Activated CD4-positive, alpha-beta T cell treated with anti-CD3 and anti-CD28 coated beads for 36 hours (primary cell): ENCODE measurements at places on chromosomes 4 and X. TPM values are rescaled to one million over a fixed set of nuclear protein-coding genes. Genes with fewer than 3 reads are reported as not detected.
A peak's percentile ranks its signal among the peaks of the same experiment; 100 is the strongest.

Gene GPR119
- total RNA-seq, result not detected

Gene APLN
- 2.1 TPM for total RNA-seq

Gene SRPX2
- total RNA-seq, result not detected

Gene FAM47A
- total RNA-seq, result not detected

Gene SULT1B1
- 2.8 TPM for total RNA-seq

Gene XAGE1A
- not detected for total RNA-seq

Gene NXF2B
- not detected for total RNA-seq

Gene RENBP
- total RNA-seq, result 8.1 TPM

Gene FAT4
- not detected for total RNA-seq

Gene CT83
- not detected for total RNA-seq

Gene NAP1L3
- total RNA-seq, result 2.4 TPM

Gene RHOXF1
- not detected for total RNA-seq

Gene ANAPC10
- 27.7 TPM for total RNA-seq

Gene CCDC120
- 3.6 TPM for total RNA-seq

Gene AWAT2
- not detected for total RNA-seq

Gene NAA11
- not detected for total RNA-seq

DNA sequence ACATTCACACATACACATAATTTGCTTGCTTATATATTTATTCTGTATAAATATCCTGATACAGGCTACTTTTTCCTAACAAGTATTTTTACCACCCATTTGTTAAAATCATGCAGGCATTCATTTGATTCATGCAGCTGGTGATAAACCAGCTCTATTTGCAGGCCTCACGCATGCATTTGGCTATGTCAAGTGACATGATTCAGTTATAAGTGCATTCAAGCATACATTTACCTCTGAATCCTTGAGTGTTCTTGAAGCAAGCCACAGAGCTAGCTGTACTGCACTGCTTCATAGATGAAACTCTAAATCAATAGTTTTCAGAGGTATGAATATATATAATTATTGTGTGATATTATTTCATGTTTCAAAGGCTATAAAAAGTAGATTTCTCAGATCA is 544.0 kb upstream of the AGA start:
- no peak for DNase-seq

DNA sequence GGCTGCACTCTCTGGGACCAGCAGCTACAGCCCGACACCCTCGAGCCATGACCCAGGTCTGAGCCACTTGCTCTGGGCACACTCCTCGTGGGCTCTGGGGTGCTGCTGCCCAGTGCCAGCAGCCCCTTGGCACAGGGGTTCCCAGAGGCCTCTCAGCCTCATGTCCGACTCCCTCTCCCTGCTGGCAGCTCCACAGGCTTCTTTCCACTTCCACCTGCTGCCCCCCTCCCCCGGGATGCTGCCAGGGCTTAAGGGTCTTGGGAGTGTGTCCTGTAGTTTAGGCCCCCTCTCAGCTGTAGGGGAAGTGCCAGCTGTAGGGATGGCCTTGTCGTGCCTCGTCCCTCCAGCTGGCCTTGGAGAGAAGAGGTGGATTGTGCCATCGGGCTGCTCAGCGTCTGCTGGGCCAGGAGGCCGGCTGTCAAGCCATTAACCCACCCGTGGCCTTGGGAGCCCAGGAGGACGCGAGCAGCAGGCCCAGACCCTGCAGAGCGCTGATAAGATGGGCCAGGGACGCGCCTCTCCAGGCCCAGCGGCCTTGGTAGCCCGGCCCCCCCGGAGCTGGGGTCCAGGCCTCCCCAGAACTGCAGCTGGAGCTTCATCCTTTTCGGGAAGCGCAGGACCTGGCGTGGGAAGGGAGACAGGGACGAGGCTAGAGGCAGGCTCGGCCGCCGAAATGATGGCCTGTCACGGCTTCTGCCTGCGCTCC is 1.0 kb upstream of the USP27X start:
- peak; percentile 6 for DNase-seq

DNA sequence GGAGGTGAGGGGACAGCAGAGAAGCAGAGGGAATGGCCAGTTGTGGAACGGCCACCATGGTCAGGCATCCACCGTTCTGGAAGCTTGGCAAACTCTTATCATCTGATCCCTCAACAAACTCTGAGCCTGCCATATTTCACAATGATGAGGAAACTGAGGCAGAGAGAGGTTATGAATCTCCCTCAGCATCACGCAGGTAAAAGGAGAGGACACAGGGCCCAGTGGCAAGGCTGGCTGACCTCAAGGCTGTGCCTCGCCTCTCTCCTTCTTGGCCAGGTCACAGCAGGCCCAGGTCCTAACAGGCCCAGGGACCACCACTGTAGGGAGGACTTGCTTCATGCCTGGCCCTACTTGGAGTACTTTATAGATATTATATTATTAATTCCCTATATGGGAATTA is 242.8 kb downstream of the EVC2 start:
- no peak for DNase-seq

- no peak for DNase-seq
Observed at GRCh38 chr4:84803720-84804119, 162.8 kb downstream of the WDFY3 start.

- no peak for DNase-seq
Observed at GRCh38 chrX:150933945-150934350, 35.5 kb upstream of the CD99L2 start.

DNA sequence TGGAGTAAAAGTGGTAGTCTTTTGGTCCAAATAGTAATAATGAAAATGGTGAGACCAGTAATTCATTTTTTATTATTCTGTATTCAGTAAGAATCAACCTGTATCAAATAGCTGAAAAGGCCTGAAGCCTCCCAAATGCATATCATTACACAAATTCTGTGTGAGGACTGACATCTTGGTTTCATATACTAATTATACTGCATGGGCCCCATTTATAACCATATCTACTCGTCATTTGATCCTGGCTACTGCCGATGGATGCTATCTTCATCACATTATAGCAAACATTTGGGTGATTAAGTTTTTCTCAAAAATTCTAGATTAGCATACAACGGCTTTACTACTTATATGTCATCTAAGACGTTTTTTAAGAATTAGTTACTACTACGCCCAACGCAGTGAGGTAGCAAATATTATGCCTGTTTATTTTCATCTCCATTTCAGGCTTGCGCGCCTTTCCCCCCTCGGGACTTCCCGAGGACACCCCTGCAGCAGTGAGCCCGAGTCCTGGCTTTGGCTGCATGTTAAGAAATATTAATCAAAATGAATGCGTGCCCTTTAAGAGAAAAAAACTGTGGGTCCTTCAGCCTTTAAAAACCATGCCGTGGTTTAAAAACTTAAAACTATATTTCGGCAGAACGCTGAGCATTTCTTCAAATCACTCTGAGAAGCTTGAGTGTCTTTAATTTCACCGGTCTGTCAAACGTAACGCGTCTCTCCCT is 814 bp upstream of the MMAA start:
- DNase-seq, result peak; percentile 34

GRCh38 chr4:183130328-183131155 is 31.5 kb downstream of the WWC2 start:
- DNase-seq, result no peak

- DNase-seq, result no peak
Observed at GRCh38 chr4:147360301-147360700, 120.6 kb upstream of the EDNRA start.

GRCh38 chrX:42176789-42177188 is 253.4 kb upstream of the CASK start:
- DNase-seq, result no peak

- no peak for DNase-seq
Observed at GRCh38 chrX:51047950-51048349, 137.4 kb downstream of the BMP15 start.

DNA sequence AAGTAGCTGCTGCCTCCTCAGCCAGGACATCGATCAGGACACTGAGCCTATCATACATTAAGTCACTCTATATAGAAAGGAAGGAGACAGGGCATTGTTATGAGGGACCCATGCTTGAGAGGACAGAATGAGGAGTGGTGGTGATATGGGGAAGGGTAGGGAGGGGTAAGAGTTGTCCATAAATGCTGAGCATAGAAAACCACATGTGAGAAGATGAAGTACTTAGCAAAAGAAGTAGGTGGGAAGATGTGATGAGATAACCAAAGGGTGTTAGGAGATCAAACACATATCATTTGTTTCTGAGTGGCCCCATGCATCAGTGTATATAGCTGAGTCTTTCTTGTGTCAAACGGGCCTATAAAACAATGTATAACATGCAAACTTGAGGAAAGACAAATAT is 84.1 kb downstream of the DGKK start:
- DNase-seq, result no peak

- no peak for DNase-seq
Observed at GRCh38 chrX:29083823-29084222, 496.6 kb downstream of the IL1RAPL1 start.

DNA sequence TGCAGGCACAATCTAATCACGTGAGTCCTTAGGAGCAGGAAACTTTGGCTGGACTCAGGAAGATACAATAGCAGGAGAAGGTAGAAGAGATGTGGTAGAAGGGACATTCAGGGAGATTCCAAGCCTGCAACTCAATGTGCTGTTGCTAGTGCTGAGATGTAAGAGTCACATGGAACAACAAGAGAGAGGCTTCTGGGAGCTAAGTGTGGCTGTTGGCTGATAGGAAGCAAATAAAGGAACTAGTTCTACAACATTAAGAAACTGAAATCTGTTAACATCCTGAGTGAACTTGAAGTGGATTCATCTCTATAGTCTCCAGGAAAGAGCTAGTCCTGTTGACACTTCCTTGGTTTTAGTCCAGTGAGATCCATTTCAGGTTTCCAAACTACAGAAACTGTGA is 1207.4 kb downstream of the ADGRL3 start:
- no peak for DNase-seq

DNA sequence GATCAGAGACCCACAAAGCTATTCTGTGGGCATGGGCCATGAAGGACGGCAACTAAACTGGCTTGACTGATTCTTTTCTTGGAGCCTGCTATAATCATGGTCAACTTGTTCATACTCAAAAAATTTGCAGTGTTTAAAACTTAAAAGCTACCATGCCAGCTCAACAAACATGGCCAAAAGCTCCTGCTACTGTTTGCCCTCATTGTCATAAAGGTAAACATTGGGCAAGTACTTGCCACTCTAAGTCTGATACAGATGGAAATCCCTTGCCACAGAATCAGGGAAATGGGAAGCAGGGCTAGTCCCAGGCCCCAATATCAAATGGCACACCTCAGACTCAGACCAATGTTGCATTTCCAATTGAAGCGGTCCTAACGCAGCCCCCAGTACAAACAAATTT is 20.4 kb downstream of the UGT2B11 start:
- DNase-seq, result no peak

DNA sequence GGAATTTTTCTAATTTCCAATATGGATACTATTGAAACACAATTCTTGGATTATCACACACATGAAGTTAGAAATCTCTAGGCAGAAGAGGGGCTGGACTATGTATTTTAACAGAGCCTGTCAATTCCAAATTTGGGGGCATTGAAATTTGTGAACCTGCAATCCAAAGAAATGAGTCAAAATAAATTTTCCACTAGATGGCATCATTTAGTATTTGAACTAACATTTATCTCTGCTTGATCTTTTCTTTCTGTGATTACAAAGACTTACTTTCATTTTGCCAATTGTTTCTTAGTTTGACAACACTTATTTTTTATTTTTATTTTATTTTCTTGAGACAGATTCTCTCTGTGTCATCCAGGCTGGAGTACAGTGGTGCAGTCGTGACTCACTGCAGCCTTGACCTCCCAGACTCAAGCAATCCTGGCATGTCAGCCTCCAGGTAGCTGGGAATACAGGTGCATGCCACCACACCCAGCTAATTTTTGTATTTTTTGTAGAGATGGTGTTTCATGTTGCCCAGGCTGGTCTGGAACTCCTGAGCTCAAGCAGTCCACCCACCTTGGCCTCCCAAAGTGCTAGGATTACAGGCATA is 2.7 kb upstream of the PYURF start:
- peak; percentile 19 for DNase-seq

- DNase-seq, result no peak
Observed at GRCh38 chr4:119581190-119581873, 47.3 kb downstream of the PDE5A start.

- DNase-seq, result peak; percentile 43
Observed at GRCh38 chr4:40190880-40191815, 5.7 kb upstream of the RHOH start.

DNA sequence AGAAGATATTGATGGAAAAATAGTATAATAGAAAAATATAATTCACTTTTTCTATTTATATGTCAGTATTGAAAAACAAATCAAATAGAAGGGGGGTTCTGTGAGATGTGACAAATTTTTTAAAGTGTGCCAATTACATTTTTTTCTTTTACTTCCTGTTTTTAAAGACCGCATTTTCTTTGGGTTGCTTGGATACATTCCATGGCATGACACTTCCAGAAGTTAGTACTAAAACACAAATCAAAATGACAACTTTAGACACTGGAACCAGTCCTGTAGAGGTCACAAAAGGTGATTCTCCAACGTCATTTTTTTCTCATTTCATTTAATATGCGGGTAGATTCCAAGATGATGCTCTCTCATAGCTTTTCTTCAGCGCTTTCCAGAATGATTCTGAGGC is 116.2 kb upstream of the GNPDA2 start:
- DNase-seq, result no peak

- no peak for DNase-seq
Observed at GRCh38 chr4:8274765-8275547, 5.4 kb downstream of the HTRA3 start.

- no peak for DNase-seq
Observed at GRCh38 chr4:139896091-139896604, 230.5 kb downstream of the MGST2 start.

DNA sequence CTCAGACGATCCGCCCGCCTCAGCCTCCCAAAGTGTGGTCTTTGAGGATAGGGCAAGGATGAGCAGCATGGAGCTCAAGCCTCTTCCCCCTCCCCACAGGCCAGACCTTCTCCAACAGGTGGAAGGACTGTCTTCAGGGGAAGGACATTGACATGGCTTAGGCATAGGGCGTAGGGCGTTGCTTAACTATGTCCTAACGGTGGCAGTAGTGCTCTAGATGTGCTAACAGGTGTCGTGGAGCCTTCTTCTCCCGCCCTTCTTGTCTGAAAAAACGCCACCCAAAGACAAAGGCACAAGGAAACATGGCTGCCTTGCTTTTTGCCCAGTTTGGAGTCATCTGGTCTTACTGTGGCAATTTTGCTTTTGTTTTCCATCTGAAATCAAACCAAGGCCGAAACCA is 219.8 kb downstream of the OR13H1 start:
- DNase-seq, result no peak

- no peak for DNase-seq
Observed at GRCh38 chrX:154004315-154004714, 15.4 kb downstream of the IRAK1 start.

GRCh38 chrX:36443007-36443406 is 523.5 kb downstream of the CFAP47 start:
- no peak for DNase-seq

DNA sequence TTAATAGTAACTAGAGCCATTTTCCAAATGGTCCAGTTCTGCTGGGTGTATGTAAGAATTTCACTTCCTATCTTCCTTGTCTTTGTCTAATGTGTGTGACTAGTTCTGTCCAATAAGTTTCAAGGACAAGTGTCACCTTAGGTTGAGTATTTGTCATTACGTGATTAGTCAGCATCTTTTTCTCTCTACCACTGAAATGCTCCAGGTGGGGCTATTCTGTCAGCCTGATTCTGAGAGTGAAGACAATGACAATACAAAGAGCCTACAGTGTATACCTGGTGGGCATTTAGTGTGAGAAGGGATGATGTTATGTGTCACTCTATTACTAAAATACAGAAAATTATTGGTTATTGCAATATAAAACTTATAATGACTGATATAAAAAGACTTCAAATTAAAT is 876.3 kb downstream of the C4orf33 start:
- no peak for DNase-seq

GRCh38 chr4:54645830-54646229 is 11.9 kb upstream of the KIT start:
- DNase-seq, result no peak
